Glutamatergic neuron (in vitro differentiated cells): ENCODE measurements at places on chromosomes 5 and 9.

- H3K4me3 ChIP-seq: peak overlapping the region; percentile 98
- peaks cover 10% of the 10 kb centered on the region for H3K4me1 ChIP-seq
- peak overlapping the region; percentile 97 for H3K27ac ChIP-seq
- no peaks in the 10 kb centered on the region for H3K36me3 ChIP-seq
- peak; percentile 82 for DNase-seq
- H3K27me3 ChIP-seq: peaks cover 5% of the 10 kb centered on the region
Observed at GRCh38 chr9:33025572-33026342, 684 bp downstream of the DNAJA1 start.

DNA sequence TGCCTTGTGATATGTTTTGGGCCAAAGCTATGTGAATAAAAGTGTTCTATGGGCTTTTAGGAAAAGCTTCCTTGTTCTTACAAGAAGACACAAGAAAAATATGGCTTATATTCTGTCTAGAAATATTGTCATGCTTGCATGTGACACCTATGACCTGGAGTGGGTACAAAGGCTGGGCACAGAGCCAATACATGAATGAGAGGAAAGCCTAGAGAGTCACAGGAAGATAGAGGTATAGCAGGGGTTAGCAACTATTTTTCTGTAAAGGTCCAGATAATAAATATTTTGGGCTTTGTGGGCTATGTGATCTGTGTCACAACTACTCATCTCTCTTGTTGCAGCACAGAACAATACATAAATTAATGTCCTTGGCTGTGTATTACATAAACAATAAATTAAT lies 196.6 kb upstream of the CD180 start:
- no peaks in the 10 kb centered on the region for H3K4me1 ChIP-seq
- H3K36me3 ChIP-seq: no peaks in the 10 kb centered on the region
- H3K27ac ChIP-seq: no peak overlapping the region

- DNase-seq: no peak
- no peaks in the 10 kb centered on the region for H3K4me1 ChIP-seq
- H3K36me3 ChIP-seq: peaks cover 8% of the 10 kb centered on the region
- no peak overlapping the region for H3K4me3 ChIP-seq
- no peaks in the 10 kb centered on the region for H3K27me3 ChIP-seq
Observed at GRCh38 chr5:180399401-180400215, 46.5 kb upstream of the GFPT2 start.

DNA sequence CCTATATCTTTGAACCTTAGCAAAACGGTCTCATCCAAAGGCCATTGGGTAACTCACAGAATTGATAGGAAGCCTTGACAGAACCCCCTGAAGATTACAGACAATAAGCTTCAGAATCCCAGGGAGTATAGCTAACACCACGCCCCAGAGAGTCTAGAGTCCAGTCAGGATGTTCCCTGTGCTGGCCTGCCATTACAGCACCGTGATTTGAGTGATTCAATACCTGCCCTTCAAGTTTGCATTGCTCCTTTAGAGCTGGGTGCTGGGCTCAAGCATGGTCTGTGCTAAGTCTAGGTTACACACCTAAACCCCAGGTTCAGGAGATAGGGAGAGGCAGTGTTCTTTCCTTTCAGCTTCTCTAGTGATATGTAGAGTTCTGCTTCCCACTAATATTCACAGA lies 90.5 kb downstream of the RASEF start:
- no peaks in the 10 kb centered on the region for H3K27me3 ChIP-seq
- no peak overlapping the region for H3K27ac ChIP-seq
- H3K36me3 ChIP-seq: peaks cover 4% of the 10 kb centered on the region
- H3K4me3 ChIP-seq: no peak overlapping the region
- DNase-seq: no peak

DNA sequence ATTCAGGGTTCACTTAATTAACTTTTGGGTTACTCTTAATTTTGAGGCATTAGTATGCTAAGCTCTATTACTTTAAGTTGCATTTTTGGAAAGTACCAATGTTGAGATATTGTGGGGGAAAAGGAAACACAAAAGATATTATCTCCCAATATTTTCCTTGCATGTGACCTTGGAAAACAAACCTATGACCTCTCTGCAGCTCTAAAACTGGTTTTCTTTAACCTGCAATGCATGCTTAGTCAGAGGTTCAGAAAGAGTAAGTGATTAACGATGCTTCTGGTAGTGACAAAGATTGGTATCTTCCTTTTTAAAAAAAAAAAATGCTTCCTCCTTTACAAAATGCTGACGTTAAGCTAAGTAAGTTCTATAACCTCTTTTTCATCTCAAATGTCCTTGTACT lies 44.9 kb upstream of the CDH18 start:
- H3K27ac ChIP-seq: no peak overlapping the region
- H3K4me3 ChIP-seq: no peak overlapping the region
- H3K4me1 ChIP-seq: no peaks in the 10 kb centered on the region
- no peaks in the 10 kb centered on the region for H3K27me3 ChIP-seq

DNA sequence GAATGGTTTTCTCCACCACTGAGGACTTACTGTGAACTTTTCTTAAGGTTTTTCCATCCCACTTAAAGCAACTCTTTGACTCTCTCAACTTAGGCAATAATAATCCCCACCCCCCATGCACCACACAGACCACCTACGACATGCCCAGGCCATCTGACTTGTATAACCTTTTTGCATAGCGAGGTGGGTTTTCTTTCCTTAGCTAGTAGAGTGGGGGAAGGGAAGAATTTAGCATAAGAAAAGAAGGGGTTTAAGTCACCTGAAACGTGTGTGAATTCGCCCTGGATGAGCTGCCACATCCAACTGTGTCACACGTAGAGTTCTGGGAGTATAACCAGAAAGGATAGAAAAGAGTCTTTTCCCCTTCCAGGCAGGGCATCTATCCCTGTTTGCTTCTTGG lies 262.7 kb downstream of the YTHDC2 start:
- H3K27me3 ChIP-seq: no peaks in the 10 kb centered on the region
- no peak for DNase-seq
- H3K4me1 ChIP-seq: no peaks in the 10 kb centered on the region
- H3K36me3 ChIP-seq: no peaks in the 10 kb centered on the region
- H3K4me3 ChIP-seq: no peak overlapping the region

DNA sequence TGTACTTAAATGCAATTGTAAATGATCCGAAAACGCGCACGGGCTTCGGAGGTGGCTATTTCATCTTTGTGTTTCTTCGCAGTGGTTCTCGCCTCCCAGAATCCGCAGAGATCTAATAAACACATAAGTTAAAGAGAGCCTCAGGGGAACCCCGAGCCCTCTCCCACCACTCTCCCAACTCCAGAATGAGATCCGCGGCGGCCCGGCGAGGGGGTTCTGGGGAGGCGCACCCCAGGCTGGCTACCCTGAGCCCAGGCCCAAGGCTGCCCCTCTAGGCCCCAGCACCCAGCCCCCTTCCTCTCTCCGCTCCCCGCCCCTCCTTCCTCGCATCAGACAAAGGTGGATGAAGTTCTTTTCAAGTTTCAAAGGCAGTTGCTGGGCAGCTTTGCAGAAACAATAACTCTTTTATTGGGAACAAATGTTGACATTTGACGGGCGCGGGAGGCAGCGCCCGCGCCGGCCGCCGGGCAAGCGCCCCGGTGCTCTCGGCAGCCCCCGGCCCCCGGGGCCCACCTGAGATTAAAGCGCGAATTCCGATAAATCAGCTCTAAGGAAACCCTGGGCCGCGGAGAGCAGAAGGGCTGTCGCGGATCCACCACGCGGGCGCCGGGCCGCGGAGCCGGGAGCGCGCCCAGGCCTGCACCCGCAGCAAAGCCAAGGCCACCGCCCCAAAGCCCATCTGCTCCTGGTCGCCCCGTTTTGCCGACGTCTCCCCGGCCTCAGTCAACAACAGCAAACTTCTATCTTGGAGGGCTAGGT lies 8.4 kb downstream of the IRX2 start:
- DNase-seq: no peak
- H3K27ac ChIP-seq: no peak overlapping the region
- H3K4me1 ChIP-seq: peaks cover 39% of the 10 kb centered on the region
- H3K4me3 ChIP-seq: peak overlapping the region; percentile 76
- peaks cover 12% of the 10 kb centered on the region for H3K36me3 ChIP-seq

DNA sequence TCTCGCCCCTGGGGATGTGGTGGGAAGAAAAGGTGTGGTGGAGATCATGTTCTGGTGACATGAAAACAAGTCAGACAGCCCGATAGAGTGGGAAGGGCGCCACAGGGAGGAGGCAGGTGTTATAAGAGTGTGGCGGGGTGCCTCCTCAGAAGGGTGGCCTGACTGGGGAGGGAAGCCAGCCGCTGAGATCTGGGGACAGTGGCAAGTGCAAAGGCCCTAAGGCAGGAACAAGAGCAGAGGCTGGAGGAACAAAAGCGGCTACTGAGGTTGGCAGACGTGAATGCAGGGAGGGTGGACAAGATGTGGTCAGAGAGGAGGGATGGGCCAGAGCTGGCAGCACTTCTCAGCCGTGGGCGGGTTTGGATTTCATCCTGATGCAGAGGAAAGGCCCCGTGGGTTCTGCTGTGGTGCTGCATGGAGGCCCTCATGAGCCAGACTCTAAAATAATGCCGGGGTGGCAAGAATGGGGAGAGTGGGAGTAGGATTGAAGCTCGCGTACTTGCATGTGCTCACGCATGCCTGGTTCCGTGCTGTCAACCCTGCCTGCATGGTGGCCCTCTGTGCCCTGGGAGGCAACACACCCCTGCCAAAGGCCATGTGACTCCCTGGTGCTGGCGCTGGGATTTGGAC lies 89.2 kb downstream of the MVB12B start:
- no peak overlapping the region for H3K4me3 ChIP-seq
- peaks cover 6% of the 10 kb centered on the region for H3K36me3 ChIP-seq
- peaks cover 4% of the 10 kb centered on the region for H3K4me1 ChIP-seq
- DNase-seq: no peak
- H3K27me3 ChIP-seq: peaks cover 5% of the 10 kb centered on the region

- peaks cover 3% of the 10 kb centered on the region for H3K27me3 ChIP-seq
- no peak overlapping the region for H3K27ac ChIP-seq
- peaks cover 13% of the 10 kb centered on the region for H3K4me1 ChIP-seq
- no peak for DNase-seq
- no peaks in the 10 kb centered on the region for H3K36me3 ChIP-seq
- H3K4me3 ChIP-seq: peak overlapping the region; percentile 20
Observed at GRCh38 chr9:35518225-35518821, 28.4 kb downstream of the RUSC2 start.

DNA sequence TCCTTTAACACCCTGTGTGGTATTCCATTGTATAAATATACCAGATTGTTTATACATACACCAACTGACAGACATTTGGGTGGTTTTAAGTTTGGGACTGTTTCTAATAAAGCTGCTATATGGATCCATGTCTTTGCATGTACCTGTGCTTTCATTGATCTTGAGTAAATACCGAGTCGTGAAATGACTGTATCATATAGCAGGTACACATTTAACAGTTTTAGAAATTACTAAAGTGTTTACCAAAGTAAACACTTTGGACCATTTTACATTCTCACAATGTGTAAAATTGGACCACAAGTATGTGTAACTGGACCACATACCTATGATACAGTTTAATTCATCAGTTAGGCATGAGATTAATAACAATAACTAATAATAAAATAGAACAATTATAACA lies 175.2 kb downstream of the FBXL17 start:
- H3K36me3 ChIP-seq: no peaks in the 10 kb centered on the region
- no peak overlapping the region for H3K27ac ChIP-seq
- H3K4me1 ChIP-seq: no peaks in the 10 kb centered on the region
- peaks cover 1% of the 10 kb centered on the region for H3K27me3 ChIP-seq
- DNase-seq: no peak
- H3K4me3 ChIP-seq: no peak overlapping the region

- no peak overlapping the region for H3K4me3 ChIP-seq
- H3K36me3 ChIP-seq: no peaks in the 10 kb centered on the region
- H3K27me3 ChIP-seq: no peaks in the 10 kb centered on the region
- no peak for DNase-seq
- peaks cover 3% of the 10 kb centered on the region for H3K4me1 ChIP-seq
Observed at GRCh38 chr5:90875456-90875855, 316.9 kb downstream of the ADGRV1 start.

- H3K4me3 ChIP-seq: peak within 1 kb of the TSS; percentile 79
- H3K27me3 ChIP-seq: peaks cover 8% of the 10 kb centered on the region
- peaks cover 4% of the 10 kb centered on the region for H3K4me1 ChIP-seq
- no peak for DNase-seq
Observed at GRCh38 chr5:177509381-177509951, at the start of gene DOK3. DOK3 (minus strand) TSS chr5:177509826; CDS start chr5:177509540, 286 bp downstream.

- peaks cover 2% of the 10 kb centered on the region for H3K27me3 ChIP-seq
- H3K4me1 ChIP-seq: peaks cover 47% of the 10 kb centered on the region
- H3K4me3 ChIP-seq: peak overlapping the region; percentile 36
- DNase-seq: no peak
- no peaks in the 10 kb centered on the region for H3K36me3 ChIP-seq
- H3K27ac ChIP-seq: no peak overlapping the region
Observed at GRCh38 chr5:133992429-133993155, 12.2 kb downstream of the VDAC1 start.

DNA sequence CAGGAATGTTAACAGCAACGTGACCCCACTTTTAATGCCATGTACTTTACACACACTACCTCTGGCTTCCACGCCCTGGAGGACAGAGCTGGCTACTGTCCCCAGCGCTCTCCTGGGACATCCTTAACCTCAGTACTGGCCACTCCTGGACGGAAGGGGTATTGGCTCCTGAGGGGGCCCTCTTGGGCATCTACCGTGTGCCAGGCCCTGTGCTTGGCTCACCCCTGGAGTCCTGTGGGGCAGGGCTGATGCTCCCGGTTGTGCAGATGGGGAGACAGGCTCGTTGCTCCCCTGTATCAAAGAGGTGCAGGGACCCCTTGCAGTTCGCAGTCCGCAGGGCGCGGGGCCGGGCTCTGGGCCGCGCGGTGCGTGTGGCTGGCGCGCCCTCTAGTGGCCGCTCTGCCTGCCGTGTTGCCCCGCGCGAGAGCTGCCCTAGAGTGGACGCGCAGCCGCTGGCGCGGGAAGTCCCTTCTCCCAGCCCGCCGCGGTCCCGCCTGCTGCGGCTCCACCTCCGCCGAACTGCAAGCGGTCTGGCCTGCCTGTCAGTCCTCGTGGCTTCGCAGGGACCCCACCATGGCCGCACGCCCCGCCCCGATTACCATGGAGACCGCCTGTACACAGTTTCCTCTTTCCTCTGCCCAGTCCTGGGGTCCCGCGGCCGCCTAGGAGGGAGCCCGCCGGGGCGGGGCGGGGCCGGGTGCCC lies at the start of gene WDR38:
Gene WDR38 (plus strand): TSS at position 632 of the 703 bp plus-strand sequence. CDS start 72 bp downstream, outside the sequence.
- peaks cover 3% of the 10 kb centered on the region for H3K4me1 ChIP-seq
- no peak within 1 kb of the TSS for H3K27ac ChIP-seq
- no peaks in the 10 kb centered on the region for H3K27me3 ChIP-seq
- H3K4me3 ChIP-seq: peak within 1 kb of the TSS; percentile 59
- H3K36me3 ChIP-seq: no peaks in the 10 kb centered on the region
- peak; percentile 78 for DNase-seq

DNA sequence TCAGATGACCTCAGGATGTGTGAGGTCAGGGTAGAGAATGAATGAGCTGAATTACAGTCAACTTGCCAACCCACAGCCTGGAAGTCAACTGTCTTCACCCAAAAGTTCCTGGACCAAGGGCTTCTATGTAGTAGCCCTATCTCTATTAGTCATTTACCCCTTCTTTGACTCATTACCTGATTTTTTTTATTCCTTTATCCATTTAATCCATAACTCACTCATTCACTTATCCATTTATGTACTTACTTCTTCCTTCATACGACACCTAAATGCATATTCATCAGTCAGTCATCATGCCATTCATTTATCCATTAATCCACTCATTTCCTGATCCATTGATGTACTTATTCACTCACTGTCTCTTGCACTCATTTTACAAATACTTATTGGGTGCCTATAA lies 212.7 kb downstream of the PAPPA start:
- H3K36me3 ChIP-seq: no peaks in the 10 kb centered on the region
- peaks cover 16% of the 10 kb centered on the region for H3K4me1 ChIP-seq
- peaks cover 3% of the 10 kb centered on the region for H3K27me3 ChIP-seq
- H3K27ac ChIP-seq: no peak overlapping the region
